Activated CD8-positive, alpha-beta T cell treated with anti-CD3 and anti-CD28 coated beads, Interleukin-2, amount 10 ng/mL, durations not matched to agents 7 days and 5 days (primary cell): ENCODE measurements at places on chromosomes 11 and 22. TPM values are rescaled to one million over a fixed set of nuclear protein-coding genes. Genes with fewer than 3 reads are reported as not detected.

The DCUN1D5 gene
- 31.3 TPM for total RNA-seq

The NR1H3 gene
- 11.7 TPM for total RNA-seq

DNA sequence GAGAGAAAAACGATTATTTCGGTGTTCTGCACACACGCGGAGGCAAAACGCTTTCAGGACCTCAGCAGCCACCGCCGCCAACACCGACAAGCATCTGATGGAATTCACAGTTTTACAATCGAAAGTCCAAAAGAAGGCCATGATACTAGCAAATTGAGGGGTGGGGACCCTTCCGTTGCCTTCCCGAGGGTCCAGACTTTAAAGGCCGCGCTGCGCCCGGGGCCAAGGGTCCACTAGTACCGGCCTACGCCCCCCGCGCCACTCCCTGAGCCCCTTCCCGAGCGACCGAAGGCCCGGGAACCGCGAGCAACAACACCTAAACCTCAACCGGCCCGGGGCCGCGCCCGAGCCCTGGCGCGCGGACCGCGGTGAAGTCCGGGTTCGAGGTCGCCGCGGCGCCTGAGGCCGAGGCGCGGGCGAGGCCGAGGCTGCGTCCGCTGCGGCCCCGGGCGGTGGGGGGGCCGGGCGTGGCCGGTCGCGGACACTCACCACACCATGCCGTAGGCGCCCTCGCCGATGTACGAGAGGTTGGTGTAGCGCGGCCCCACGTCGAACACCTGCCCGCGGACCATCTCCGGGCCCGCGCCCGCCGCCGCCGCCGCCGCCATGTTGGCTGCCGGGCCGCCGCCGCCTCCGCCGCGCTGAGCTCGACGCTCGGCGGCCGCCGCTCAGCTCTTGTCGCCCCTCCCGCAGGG, 465 bp downstream of the MAPK1 start:
- peaks cover 4% of the 10 kb centered on the region for H3K27me3 ChIP-seq
- DNase-seq = peak; percentile 46
- H3K36me3 ChIP-seq = peaks cover 22% of the 10 kb centered on the region

DNA sequence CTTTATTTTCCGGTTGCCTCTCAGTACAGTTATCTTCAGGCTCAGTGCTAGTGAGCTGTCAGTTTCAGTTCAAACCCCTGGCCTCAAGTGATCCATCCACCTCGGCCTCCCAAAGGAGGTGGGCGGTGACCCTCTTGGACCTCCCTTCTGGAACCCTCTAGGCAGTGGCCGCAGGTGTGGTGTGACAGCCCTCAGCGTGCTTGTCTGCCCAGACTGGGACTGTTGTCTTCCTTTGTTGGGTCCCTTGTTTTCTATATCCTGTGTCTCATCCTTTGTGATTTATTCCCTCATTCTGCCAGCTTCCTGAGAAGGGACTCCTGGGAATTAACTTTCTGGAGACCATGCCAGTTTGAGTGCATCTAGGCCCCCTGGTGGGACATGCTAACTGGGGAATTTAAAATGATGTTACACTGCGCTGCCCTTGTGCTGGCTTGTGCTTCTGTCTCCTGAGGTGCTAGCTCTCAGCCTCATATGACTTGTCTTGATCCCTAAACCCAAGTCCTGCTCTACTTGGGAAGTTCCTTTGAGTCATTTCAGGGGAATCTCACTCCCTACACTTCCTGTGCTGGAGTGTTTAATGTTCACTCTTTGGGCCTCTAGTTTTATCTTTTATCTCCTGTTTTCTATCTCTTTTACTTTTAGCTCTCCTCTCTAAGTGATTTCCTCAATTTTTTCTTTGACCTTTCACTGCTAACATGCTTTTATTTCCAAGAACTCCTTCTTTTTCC, 19.4 kb downstream of the MED15 start:
- no peak for DNase-seq
- H3K27me3 ChIP-seq = no peaks in the 10 kb centered on the region
- H3K4me3 ChIP-seq = no peak overlapping the region
- H3K4me1 ChIP-seq = peaks cover 64% of the 10 kb centered on the region

- peaks cover 9% of the 10 kb centered on the region for H3K27me3 ChIP-seq
- no peak for DNase-seq
- no peak overlapping the region for H3K4me3 ChIP-seq
Measured at GRCh38 chr11:64409707-64410403, 50.9 kb downstream of the RPS6KA4 start.
